Activated CD4-positive, alpha-beta T cell treated with anti-CD3 and anti-CD28 coated beads for 36 hours (primary cell): ENCODE measurements at places on chromosomes 1 and 21. TPM values are rescaled to one million over a fixed set of nuclear protein-coding genes. Genes with fewer than 3 reads are reported as not detected.

DNA sequence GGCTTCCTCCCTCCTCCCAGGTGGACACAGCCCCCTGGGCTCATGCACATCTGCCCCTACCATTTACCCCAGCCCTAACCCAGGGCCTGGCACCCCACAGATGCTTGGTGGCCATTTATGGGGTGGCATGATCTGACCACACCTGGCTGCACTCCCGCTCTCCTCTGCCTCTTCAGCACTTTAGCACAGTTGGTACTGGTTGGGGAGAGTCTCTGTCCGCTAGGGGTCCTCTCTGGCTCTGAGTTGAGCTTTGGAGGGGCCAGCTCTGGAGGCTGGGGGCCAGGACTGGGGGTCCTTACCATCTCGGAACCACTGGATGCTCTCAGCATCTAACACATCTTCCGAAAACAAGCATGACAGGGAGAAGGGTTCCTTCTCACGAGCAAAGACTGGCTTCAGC lies 17.4 kb downstream of the MYOM3 start:
- H3K27ac ChIP-seq = no peak overlapping the region
- no peaks in the 10 kb centered on the region for H3K4me1 ChIP-seq
- H3K36me3 ChIP-seq = no peaks in the 10 kb centered on the region
- DNase-seq = no peak
- peaks cover 5% of the 10 kb centered on the region for H3K27me3 ChIP-seq

DNA sequence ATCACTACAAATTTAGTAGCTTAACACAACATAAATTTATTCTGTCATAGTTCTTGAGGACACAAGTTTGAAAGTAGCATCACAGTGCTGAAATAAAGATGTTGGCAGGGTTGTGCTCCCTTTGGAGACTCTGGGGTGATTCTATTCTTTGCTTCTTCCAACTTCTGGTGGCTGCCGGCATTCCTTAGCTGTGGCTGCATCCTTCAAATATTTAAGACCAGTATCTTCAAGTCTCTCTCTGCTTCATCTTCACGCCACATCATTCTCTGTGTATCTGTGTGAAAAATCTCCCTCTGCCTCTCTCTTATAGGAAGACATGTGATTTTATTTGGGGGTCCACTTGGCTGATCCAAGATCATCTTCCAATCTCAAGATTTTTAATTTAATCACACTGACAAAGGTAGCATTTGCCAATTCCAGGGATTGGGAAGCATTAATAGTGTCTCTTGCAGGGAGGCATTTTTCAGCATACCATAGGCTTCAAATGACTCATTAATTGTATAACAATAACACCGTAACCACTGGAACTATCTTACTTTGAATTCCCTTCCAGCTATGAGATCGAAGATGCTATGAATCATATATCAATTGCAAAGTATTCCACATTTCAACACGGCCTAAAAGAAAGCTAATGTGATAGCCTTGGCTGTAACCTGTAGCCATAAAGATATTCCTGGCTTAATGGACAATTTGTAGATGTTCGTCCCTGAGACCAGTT lies 74.6 kb downstream of the DPT start:
- no peak overlapping the region for H3K4me3 ChIP-seq
- no peak for DNase-seq
- H3K27me3 ChIP-seq = peaks cover 2% of the 10 kb centered on the region
- H3K4me1 ChIP-seq = no peaks in the 10 kb centered on the region
- H3K36me3 ChIP-seq = no peaks in the 10 kb centered on the region
- H3K27ac ChIP-seq = no peak overlapping the region

DNA sequence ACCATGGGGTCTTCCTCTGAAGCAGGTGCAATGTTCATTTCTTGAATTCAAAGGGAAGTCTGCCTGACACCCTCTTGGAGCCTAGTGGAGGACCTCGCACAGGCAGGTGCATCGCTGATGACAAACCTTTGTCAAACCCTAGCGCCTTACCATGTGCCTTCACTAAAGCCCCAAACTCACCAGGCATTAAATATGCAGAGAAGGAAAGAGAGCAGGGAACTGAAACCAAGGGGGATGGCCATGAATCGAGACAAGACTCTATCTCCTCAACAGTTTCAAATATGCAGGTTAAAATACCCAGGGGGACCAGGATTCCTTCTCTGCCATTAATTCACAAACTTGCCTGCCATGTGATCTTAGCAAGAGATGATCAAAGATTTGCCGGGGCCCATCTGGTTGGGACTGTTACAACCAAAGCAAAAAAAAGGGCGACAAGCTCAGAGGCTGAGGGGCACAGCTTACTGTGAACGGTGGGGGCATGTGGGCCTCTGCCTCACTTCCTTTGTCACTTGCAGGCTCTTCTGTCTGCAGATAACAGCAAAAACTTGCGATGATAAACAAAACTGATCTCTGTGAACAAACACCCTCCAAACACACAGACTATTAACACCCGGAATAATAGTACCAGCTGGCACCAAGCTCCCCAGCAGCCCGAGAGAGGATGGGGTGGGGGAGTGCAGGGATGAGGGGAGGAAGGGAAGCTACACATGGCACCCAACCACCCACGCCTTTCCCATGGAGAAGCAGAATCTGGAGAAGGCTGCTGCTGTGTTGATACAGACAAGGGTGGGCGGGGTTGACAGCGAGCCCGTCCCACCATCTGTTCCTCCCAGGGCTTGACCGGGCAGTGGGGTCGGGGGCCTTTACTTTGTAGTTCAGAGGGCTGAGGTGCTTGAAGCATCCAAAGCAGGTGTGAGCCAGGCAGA lies 33.9 kb downstream of the TMEM63A start:
- DNase-seq = no peak
- no peaks in the 10 kb centered on the region for H3K27me3 ChIP-seq
- H3K27ac ChIP-seq = peak overlapping the region; percentile 77
- peaks cover 42% of the 10 kb centered on the region for H3K4me1 ChIP-seq

GRCh38 chr1:185014941-185015340 lies 30.4 kb upstream of the RNF2 start:
- no peak overlapping the region for H3K27ac ChIP-seq
- DNase-seq = no peak
- H3K27me3 ChIP-seq = no peaks in the 10 kb centered on the region
- H3K4me3 ChIP-seq = no peak overlapping the region
- H3K36me3 ChIP-seq = no peaks in the 10 kb centered on the region

DNA sequence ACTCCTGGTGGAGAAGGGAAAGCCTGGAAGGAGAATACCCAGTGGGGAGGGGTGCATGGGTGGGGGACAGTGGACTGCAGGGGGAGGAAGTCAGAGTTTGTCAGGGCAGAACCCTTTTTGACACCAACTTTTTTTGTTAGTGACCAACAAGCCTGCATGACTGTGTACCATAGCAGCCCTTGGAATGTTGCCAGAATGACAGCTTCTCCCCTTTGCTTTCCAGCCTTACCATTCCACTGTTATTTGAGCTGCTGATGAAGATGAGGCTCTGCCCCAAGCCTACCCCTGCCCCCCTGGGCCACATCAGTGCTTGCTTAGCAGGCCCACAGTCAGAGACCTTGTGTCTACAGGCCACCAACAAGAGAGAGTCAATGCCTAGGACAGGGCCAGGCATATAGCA lies 341.2 kb downstream of the HHAT start:
- H3K4me3 ChIP-seq = no peak overlapping the region
- H3K27me3 ChIP-seq = no peaks in the 10 kb centered on the region
- H3K27ac ChIP-seq = no peak overlapping the region
- no peak for DNase-seq

DNA sequence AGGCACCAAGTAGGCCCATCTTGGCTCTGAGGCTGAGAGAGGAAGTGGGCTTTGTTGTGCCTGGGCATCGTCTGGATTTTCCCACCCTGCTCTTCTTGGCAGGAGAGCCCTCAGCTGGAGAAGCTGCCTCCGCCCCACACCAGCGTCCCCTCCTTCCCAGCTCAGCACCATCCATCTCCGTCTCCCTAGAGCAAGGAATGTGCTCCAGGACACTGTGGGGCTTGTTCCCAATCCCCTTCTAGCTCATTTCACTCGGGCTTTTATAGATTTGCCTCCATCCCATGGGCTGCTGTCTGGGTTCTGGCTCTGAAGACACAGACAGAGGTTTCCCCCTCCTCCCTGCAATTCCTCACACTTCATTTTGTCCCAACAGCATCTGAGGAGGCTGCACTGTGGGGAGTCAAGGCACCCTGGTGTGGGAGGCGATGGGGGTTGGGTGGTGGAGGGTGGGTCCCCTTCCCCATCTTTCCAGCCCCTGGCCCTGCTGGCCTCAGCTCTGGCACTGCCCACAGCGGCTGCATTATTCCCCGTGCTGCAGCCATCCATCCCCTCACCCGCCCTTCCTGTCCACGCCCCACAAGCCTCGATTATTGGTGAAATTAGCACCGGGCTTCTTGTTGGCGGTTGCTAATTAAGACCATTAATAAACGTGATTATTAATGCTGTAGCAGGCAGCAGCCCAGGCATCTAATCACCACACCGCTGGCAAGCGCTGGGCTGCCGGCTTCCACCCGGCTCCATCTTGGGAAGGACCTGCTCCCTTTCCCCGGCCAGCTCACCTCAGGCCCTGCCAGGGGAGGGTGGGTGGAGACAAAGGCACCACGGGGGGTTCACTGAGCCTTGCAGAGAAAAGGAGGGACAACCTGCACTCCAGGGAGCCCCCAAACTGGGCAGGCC lies 21.7 kb downstream of the RHBG start:
- H3K27ac ChIP-seq = no peak overlapping the region
- no peak for DNase-seq
- H3K27me3 ChIP-seq = peaks cover 30% of the 10 kb centered on the region
- H3K36me3 ChIP-seq = no peaks in the 10 kb centered on the region

DNA sequence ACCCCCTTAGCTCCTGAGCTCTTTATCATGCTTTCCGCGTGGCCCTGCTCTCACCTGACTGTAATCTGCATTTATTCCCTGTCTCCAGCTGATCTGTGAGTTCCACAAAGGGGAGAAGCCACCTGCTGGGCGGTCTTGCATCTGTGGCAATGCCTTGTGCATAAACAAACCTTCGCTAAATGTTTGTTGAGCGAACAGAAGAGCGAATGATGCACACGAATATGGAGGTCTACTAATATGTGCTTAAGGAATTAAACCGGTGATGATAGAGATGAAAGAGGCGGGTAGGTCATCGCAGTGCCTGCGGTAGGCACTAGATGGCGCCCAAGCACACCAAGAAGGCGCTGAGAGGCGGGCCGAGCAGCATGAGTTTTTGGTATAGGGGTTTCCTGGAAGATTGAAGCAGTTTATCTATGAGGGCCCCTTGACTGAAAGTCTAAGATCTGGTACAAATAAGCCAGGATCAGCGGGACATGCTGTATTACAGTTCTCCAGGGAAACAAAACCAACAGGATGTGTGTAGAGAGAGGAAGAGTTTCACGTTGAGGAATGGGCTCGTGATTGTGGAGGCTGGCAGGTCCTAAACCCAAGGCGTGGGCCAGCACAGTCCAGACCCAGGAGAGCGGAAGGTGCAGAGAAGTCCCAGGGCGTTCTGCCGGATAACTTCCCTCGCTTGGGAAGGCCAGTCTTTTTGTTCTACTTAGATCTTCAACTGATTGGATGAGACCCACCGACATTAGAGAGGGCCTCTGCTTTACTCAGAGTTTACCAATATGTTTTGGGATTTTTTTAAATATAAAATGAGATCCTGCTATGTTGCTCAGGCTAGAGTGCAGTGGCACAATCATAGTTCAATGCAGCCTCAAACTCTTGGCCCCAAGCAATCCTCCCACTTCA lies 34.7 kb downstream of the TOMM20 start:
- H3K36me3 ChIP-seq = no peaks in the 10 kb centered on the region
- no peak overlapping the region for H3K27ac ChIP-seq
- H3K4me3 ChIP-seq = no peak overlapping the region
- H3K4me1 ChIP-seq = peaks cover 8% of the 10 kb centered on the region
- peaks cover 3% of the 10 kb centered on the region for H3K27me3 ChIP-seq

GRCh38 chr1:170618421-170618820 lies 45.5 kb upstream of the PRRX1 start:
- no peak for DNase-seq
- no peak overlapping the region for H3K27ac ChIP-seq
- H3K36me3 ChIP-seq = no peaks in the 10 kb centered on the region
- no peaks in the 10 kb centered on the region for H3K4me1 ChIP-seq

DNA sequence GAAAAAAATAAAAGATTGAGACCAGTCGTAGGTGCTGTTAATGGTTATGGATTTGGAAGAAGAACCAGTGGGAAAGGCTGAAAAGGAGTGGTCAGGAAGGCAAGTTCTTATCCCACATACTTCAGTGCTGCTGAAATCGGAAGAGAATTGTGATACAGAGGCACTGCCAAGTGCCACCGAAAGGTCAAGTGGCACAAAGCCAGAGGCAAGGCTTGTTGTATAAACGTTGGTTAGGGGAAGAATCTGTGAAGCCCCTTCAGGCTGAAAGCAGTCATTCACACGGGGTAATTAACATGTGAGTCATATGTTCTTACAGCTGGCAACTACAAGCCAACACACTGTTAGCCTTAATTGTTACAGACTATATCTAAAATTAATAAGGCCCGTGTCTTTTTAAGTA lies 48.8 kb downstream of the ZBTB40 start:
- H3K36me3 ChIP-seq = peaks cover 17% of the 10 kb centered on the region
- H3K27ac ChIP-seq = no peak overlapping the region
- no peaks in the 10 kb centered on the region for H3K27me3 ChIP-seq
- H3K4me1 ChIP-seq = peaks cover 3% of the 10 kb centered on the region

DNA sequence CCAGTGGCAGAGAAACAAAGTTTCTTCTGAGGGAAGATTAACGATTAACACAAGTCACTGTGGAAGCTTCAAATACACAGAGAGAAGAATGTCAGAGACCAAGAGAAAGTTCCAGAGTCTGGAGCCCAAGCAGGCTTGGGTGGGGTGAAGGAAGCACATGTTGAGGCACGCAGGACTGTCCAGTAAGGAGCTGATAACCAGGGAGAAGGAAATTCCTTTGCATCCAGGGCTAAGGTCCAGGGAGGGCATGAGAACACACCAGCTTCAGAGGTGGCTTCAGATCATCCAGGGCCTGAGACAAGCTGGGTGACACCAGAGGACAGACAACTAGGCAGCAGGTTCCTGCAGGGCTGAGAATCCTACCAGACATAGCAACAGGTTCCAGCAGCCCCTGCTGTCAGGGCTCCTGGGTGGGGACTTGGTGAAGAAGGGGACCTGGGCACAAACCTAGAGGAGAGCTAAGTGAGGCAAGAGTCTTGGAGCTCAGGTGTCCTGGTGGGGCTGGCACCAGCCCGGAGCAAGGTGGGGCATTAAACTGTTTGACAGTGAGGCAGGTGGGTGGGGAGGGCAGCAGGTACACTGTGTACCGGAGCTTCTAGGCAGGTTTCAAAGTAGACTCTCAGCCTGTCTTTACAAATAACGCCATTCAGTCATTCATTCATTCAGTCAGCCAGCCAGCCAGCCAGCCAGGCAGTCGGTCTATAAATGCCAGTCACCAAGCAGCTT lies 2.6 kb upstream of the SPRR1A start:
- peaks cover 39% of the 10 kb centered on the region for H3K27me3 ChIP-seq
- no peaks in the 10 kb centered on the region for H3K4me1 ChIP-seq
- no peak for DNase-seq

GRCh38 chr21:45252448-45252925 lies 35.2 kb downstream of the POFUT2 start:
- peaks cover 6% of the 10 kb centered on the region for H3K27me3 ChIP-seq
- no peaks in the 10 kb centered on the region for H3K4me1 ChIP-seq
- no peak overlapping the region for H3K4me3 ChIP-seq
- H3K27ac ChIP-seq = no peak overlapping the region
- DNase-seq = no peak

The B3GALT5 gene
- total RNA-seq = not detected

The CCT3 gene
- 406 TPM for total RNA-seq

The MOV10 gene
- total RNA-seq = 87.5 TPM

The ADAM30 gene
- not detected for total RNA-seq

The PRR9 gene
- not detected for total RNA-seq

The SLC30A1 gene
- total RNA-seq = 2.9 TPM
